ENCODE measurements at places on chromosomes 3 and 15.

DNA sequence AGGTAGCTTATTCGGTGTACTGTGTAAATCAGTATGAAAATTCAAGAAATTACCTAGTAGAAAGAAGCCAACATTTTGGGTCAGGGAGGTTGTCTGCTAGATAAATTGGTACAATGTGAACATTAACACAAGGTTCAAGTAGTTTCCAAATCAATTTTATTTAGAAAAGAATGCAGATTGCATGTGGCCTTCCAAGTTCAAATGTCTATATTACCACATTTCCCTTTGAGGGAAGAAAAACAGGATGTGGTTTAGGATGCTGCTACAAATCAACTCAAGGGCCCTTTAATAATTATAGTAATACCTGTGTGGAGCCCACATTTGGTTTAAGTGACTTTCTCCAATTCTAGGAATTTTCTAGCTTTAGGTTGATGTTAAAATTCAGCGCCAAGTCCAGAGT lies 57.5 kb downstream of the CADPS start:
- no peak for DNase-seq

DNA sequence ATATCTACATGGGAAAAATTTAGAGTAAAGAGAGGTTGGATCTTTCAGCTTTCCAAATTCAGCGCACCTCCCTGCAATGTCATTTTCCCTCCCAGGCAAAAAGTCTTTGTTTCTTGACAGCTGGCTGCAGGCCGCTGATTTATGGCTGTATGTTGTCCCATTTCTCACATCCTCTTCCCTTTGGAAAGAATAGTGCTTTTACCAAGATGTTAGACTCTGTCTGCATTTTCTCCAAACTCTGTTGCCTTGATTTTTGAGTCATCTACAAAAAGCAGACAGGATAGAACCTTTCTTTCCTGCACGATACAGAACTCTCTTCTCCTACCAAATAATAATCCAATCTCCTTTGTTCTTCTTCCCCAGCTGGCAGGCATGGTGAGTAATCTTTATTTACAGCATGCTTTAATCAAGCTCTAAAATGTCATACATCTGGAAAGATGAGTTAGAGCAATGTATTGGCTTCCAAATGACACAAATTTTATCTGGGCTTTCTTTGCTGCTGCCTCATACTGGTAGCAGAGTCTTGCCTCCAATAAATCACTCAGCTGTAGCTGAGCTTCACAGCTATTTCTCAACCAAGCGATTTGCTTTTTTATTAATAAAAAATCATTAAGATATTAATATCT lies 101.9 kb downstream of the PIK3R4 start:
- DNase-seq = no peak

GRCh38 chr15:61184431-61184830 lies 44.7 kb downstream of the RORA start:
- no peak for DNase-seq

DNA sequence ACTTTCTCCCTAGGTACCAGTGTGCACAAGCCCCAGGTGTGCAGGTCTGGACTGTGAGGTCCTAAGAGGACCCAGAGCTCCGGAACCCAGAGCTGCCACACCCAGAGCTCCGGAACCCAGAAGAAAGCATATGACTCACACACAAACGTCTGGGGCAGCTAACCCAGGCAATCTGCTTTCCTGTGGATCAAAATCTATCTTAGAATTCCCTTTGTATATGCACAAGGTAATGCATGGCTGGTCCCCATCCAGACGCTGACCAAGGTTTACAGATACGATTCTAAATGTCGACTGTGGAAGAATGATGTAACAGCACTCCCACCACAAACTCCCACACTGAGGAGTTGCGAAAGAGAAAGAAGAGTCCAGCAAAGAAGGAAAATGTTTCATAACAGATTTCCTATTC lies 15.7 kb downstream of the KCNMB2 start:
- no peak for DNase-seq

- no peak for DNase-seq
Measured at GRCh38 chr3:23253214-23253613, 50.1 kb downstream of the UBE2E2 start.

DNA sequence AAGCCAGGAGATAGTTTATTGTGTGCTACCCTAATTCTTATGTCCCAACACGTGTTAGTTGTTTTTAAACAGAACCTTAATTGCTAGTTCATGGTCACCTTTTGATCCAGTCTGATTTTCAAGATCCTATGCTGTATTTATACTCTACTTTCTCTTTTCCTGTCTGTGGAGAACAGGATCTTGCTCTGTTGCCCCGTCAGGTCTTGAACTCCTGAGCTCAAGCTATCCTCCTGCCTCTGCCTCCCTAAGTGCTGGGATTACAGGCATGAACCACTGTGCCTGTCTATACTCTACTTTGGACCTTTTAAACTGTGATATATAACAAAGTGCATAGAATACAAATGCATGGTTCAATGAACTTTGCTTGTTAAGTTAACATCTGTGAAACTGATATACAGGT lies 44.7 kb upstream of the TSC22D2 start:
- DNase-seq = no peak

DNA sequence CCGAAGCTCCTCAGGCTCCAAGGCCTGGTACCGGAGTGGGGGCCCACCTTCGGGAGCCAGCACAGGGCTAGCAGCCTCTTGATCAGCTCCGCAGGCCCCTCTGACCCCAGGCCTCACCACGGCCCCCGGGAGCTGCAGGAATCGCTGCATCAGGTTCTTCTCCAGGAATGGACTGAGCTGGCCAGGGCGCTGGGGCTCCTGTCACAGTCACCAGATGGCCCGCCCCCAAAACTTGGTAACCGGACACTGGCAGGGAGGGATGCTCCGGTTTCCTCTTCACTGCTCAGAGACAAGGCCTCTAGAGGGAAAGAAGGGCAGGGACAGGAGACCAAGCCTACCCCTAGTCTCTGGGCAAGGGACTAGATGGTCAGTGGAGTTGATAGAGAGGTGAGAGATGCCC lies 9.9 kb downstream of the AP3B2 start:
- no peak for DNase-seq

DNA sequence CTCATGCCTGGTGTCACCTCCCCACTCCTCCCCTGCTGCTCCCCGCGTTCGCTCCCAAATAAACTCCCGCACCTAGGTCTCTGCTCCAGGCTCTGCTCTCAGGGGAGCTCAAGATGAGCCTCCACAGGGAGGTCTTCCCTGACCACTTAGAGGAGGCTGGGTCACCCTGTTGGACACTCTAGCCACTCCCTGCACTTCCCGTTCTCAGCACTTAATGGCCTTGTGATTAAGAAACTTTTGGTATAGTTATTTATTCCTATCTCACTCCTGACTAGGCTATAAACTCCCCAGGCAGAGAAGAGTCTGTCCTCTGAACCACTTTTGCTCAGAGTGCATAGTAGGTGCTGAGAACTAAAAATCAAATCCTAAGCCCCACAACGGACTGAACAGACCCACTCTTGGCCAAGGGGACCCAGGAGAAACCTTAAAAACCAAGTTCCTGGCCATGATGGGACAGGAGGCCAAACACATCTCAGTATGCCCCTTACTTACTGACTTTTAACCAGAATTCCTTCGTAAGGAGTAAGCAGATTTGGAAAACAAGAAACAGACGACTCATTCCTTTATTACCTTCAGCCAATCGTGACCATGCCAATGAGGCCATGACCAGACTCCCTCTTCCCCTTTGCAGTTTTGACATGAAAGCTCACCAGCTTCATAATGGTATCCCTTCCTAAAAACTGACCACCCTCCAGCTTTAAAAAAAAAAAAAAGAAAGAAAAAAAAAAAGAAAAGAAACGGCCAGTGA lies 69.0 kb upstream of the HRH1 start:
- DNase-seq = no peak

- DNase-seq = peak; percentile 26
Measured at GRCh38 chr3:141561426-141562034, 74.7 kb downstream of the RASA2 start.

DNA sequence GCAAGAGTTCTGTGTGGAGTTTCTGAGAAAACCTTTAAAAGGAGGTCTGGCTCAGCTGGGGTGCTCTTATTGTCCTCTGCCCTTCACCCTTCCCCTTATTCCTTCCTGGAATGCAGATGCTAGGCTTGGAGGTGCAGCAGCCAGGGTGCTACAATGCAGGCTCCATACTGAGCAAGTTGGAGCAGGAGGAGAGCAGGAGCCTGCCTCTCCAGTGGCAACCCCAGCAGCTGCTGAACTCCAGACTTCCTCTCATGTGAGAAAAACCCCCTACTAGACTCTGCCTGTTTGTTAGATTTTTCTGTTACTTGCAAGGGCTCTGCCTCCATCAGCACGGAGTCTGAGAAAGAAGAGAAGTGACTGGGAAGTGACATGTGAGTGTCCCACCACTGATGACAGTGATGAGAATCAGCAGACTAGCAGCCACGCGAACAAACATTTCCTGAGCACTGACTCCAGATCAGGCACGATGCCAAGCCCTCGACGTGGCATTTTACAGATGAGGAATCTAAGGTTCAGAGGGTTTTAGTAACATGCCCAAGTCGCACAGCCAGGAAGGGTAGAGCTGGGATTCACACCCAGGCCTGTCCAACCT lies 16.1 kb upstream of the RARRES1 start:
- no peak for DNase-seq

DNA sequence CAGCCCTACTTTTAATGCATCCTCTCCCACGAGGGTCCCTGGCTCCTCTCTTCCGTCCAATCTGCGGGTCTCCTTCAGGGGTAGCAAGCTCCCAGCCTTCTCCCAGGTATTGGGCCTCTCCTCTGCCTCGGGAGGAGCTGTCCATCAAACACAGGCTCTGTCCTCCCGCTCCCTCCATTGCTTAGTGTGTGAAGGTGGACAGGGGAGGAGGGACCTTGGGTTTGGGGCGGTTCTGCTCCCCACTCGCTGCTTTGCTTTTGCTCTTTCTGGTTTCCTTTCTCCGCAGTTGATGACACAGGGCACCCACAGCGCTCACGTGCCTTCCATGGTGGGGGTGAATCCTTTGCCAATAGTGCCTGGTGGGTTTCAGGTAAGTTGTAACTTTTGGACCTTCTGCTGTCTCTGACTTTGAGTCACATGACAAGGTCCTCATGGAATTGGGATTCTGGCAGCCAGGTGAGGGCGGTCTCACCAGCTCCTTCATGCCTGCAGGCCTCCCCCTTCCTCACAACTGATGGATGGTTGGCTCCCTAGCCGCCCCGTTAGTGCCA lies 18.9 kb downstream of the MUC20 start:
- DNase-seq = no peak

- no peak for DNase-seq
Measured at GRCh38 chr3:37348736-37349396, 174.5 kb upstream of the LRRFIP2 start.

DNA sequence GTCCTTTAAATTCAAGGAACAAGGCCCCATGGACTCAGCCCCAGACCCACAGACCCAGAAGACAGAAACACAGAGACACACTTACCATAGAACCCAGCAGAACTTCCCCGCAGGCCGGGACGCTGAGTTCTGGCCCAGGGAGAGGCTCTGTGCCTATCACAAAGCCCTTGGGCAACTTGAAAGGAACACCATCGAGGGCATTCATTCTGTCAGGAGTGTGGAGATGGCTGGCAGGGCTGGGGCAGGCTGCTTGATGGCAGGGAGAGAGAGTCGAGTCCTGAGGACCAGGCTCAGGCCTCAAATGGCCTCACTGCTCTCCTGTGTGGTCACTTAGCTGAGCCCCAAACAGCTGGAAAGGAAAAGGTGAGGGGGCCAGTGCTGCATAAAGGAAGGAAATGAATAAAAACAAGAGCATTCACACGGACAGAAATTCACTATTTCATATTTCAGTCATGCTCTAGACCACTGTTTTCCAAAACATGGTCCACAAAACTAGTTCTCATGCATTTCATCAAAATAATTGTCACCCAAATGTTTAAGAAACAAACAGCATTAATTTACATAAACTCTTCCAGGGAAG lies 8.9 kb downstream of the UBAP1L start:
- no peak for DNase-seq

- DNase-seq = no peak
Measured at GRCh38 chr3:183315739-183316138, 62.7 kb downstream of the B3GNT5 start.

DNA sequence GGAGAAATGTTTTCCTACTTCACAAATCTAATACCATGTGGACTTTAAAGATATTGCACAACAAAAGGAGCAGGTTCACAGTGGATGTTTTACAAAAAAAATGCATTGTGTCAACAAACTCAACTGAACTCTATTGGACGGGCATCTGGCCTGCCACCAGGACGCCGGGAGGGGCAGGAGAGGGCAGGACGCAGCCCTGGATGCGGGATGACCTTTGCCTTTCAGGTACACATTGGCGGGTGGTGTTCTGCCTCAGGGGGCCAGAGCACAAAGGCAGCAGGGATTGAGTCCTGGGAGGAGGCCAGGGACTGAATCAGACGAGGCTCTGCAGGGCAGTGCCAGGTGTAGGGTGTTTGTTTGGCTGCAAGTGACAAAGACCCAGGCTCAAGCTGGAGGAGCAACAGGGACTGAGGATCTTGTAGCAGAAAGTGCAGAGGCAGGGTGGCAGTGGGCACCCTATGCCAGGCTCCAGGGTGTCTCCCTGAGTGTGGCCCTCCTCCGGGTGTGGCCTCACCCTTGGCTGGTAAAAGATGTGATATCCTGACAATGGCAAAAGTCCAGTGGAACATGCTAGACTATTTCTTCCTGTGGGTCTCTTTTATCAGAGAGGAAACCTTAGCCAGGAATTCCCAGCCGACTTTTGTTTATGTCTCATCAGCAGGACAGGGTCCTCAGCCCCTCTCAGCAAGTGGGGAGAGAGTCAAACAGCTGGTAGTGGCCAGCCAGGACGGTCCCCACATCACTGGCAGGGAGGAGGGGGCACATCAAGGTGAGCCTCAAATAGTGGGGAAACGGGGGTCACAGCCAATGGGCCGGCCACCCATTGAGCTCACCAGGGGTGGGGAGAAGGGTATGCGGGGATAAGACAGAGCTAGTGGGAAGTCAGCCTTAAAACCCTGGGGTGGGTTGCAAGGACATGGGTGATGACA lies 29.7 kb upstream of the KLF13 start:
- DNase-seq = no peak

DNA sequence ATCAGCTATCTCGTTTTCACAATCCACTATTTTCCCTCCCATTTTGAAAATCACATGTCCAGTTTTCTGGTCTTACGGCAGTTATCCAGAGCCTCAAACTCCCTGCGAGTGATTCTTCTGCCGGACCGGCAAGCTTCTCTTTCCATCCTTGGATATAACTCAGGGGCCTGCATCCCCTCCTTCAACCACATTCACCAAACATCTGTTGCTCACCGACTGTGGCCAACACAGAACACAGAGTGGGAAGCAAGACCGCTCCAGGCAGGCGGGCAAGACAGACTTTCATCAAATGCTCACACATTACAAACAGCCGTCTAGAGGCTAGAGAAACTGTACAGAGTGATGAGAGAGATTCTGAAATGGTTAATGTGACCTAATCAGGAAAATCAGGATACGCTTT lies 7.6 kb upstream of the SLC12A8 start:
- DNase-seq = no peak

DNA sequence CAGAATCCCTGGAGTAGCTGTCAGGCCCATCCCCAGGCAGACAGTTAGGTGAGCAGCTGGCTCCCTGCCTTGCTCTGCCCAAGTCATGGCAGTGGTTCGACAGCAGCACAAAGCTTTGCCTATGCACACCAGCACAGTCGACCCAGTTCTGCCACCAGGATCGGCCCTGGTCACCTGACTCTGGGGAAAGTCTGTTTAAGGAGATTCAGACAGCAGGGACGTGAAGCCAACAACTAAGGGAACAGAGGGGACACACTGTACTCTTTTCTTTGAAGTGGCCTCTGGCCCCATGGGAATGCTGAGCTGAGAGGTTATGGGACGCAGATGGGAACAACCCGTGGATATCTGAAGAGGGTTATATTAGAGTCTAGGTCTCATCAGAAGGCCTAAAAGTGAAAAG lies 134.8 kb downstream of the CHDH start:
- DNase-seq = no peak

Measured in cerebellum (tissue), 4 donors.